ENCODE measurements at places on chromosomes 5 and 9.

DNA sequence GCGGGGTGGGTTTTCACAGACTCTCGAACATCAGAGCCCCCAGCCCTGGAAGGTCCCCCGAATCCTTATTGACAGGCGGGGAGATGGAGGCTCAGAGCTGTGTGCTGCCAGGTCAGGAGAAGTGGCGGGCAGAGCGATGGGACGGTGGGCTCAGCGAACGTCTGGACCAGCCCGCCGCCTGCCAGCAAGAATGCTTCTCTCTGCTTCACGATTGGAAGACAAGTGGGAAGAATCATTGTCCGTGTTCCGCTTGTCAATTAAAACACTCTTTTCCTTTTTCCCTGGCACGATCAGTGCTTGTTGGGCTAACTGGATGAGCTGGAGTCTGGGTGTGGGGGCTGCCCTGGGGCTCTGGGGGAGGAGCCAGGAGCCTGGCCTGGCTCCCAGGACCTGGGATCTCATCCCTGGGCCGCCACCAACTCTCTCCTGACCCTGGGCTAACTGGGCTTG, 1.6 kb downstream of the COL5A1 start:
- DNase-seq: no peak

- no peak for DNase-seq
These were observed 69.2 kb upstream of the ARL15 start for GRCh38 chr5:54379590-54379989.

DNA sequence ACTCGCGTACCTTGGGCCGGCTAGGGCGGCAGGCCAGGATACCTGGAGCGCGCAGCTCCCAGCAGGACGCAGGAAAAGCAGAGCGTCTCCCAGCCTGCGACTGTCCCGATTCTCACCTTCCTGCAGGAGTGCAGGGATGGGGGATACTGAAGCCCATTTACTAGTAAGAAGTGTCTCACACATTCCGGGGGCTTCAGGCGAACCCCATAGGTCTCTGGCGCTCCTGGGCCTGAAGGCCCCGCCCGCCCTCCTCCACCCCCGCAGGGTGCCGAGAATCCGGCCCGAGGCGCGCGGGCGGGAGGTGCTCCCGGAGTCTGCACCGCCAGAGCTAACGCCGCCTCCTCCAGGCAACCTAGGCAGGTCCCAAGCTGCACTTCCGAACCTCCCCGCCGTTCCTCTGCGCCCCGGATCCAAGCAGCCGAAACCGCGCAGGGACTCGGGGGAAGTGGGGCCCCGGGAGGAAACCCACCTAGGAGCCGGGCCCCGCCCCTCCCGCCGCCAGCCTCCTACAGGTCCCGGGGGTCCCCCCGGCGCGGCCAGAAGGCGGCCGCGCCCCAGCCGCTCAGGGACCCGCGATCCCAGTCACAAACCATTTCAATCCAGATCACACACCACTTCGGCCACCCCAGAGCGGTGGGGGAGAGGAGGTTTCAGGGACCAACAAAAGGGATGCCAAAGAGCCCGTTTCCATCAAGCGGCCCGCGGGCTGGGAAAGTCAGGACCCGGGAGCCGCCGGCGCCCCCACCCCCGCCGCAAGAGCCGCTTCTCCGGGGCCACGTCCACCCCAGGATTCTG, 1.2 kb downstream of the ROR2 start:
- peak; percentile 25 for DNase-seq

DNA sequence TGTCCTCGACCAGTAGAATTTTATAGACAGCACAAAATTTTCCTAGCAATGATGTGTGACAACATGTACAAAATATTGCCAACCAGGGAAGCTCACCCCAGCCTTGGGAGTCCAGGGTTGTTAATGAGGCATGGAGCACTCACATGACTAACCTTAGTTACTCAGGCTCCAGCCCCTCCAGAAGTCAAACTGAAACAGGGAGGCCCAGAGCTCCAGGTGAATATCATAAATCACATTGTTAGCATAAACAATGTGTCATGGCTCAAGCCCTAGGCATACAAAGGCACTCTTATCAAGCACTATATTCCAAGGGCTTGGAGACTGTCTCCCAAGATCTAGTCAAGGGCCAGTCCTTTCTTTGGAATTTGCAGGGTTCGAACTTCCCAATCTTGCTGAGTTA, 44.4 kb downstream of the TNFAIP8 start:
- no peak for DNase-seq

- DNase-seq: no peak
These were observed 8.0 kb downstream of the LRRC26 start for GRCh38 chr9:137161558-137162486.

DNA sequence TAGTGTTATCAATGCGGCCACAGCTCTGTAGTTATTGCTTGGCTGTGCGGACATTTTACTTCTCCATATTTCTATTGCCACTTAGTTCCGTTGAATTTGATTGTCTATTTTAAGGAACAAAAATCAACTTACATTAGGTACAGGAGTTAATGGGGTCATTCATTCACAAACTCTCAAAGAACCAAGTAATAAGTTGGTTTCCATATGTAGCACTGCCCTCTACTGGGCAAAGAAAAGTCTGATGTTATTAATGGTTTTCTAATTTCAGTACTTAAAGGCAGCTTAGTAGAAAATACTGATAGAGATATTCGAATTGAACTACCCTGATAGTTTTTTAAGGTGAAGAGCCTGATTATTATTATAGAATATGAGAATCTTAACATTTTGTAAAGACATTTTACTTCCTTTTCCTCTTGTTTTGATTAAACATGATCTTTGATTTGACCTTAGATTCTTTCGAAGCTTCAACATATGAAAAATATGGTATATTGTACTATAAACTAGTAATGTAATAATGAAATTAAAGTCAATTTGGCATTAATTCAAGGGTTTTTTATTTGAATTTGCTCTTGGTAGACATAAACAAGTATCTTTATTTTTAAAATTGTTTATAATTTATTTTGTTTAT, 119.5 kb upstream of the CTNND2 start:
- DNase-seq: no peak

- peak; percentile 24 for DNase-seq
These were observed 206.6 kb upstream of the HAPLN1 start for GRCh38 chr5:83927140-83927733.

DNA sequence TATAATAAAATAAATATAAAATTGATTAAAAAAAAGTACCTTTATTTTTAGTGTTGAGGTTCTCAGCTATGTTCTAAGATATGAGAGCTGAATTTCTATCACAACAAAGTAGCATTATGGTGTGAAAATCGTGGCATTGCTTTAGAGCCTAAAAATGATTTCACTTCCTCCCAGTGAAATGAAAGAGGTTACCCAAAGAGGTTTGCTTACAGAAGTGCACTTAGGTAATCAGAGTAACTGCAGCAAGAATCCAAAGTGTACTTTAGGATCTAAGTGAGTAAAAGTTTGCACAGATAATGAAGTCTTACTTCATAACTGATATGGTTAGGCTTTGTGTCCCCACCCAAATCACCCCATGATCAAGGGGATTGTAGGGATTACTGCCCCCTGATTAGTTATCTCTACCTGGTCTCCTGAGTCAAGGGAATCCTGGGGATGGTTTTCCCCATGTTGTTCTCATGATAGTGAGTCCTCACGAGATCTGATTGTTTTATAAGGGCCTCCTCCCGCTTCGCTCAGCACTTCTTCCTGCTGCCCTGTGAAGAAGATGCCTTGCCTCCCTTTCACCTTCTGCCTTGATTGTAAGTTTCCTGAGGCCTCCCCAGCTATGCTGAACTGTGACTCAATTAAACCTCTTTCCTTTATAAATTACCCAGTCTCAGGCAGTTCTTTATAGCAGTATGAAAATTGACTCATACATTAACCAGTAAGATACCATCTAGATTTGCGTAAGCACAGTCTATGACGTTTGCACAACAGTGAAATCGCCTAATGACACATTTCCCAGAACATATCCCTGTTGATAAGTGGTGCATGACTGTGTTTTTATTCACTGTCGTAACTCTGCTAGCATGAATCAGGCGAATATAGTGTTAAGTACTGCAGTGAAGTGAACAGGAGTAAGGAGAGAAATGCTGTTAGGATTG, 40.3 kb upstream of the LRRC70 start:
- no peak for DNase-seq
